ENCODE measurements at places on chromosomes 4 and X.

GRCh38 chrX:18810416-18810815 lies 103.0 kb downstream of the PPEF1 start:
- no peak for DNase-seq

DNA sequence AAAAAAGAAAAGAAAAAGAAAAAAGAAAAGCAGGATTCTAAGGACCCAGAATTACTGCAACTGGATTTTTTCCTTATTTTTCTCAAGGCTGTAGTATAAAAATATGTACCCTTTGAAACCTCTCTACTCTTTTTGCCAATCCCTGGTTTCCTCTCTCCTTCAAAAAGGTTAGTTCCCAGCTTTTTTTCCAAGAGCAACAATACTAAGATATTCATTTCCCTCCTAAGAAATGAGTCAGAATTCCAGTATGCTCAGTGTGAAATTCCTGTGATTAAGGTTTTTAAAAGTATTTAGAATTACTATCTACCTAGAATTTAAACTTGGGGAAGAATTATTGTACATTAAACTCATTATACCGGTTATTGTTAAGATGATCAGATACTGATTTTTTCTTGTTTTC lies 22.0 kb downstream of the SMIM14 start:
- no peak for DNase-seq

- DNase-seq = no peak
Observed at GRCh38 chr4:184695178-184695896, 38.6 kb downstream of the CENPU start.

DNA sequence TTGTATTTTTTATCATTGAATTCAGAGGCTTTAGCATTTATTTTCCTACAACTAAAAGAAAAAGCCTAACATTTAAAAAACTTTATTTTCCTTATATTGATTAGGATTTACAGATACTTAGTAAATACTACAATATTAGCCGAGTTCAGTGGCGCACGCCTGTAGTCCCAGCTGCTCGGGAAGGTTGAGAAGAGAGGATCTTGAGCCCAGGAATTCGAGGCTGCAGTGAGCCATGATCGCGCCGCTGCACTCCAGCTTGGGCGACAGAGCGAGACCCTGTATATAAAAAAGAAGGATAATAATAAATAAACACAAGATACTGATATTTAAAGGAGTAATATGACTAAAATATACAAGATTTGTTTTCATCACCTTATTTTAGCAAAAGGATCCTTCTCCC lies 681 bp upstream of the UPF3B start:
- DNase-seq = no peak

DNA sequence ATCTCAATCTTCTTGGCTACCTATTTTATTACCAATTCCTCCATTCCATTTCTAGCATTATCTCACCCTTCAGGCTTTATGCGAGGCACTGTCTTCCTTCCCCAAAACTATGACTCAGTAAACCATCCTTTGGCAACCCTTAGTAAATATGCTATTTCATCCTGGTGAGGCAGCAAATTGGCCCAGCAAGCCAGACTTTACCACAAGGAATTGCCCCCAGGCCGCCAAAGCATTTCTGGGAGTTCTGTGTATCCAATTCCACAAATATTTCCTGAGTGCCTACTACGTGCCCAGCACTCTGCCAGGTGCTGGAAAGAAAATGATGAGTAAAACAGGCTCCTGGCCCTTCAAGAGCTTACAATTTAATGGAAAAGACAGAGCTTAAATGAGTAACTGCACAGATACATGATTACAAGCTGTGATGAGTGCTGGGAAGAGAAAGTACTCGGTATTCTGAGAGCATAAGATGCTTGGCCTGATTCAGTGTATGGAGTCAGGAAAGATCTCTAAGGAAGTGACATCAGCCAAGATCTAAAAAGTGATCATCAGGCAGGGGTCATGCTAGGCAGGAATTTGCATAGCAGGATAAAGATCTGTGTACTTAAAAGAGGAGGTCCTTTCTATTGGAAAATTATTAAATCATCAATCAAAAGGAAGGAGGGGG lies 193.8 kb downstream of the ADAMTS3 start:
- DNase-seq = no peak

DNA sequence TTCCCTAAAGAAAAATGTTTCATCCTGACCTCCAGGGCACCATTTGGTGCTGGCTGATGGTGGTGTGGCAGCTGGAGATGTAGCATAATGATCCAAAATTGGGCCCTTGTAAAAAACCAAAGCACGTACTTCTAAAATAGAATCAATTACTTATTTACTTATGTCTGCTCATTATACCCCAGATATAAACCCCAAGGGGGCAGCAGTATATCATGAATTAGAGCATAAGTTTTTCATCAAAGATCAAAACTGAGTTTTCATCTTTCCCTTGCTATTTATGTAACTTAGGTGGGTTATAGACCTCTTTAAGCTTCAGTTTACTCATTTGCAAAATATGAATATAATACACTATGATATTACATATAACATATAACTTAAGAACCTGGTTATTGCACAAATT lies 241.1 kb downstream of the TACR3 start:
- no peak for DNase-seq

- DNase-seq = no peak
Observed at GRCh38 chr4:10571909-10572308, 112.7 kb downstream of the CLNK start.

DNA sequence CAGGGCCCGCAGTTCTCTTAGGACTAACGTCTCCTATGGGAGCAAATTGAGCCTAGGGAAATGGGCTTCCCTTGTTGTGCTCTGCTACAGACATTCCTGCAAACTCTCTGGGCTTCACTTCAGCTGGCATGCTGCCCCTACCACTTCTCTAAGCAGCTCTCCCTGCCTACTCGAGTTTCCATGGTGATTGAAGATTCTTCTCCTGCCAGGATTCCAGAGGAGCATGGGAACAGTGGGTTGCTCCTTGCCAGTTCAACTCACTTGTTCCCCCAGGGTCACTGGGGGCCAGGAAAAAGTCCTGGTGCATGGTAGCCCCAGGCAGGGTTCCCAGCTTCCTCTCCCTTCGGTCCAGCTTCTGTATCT lies 21.1 kb upstream of the WDR17 start:
- no peak for DNase-seq

DNA sequence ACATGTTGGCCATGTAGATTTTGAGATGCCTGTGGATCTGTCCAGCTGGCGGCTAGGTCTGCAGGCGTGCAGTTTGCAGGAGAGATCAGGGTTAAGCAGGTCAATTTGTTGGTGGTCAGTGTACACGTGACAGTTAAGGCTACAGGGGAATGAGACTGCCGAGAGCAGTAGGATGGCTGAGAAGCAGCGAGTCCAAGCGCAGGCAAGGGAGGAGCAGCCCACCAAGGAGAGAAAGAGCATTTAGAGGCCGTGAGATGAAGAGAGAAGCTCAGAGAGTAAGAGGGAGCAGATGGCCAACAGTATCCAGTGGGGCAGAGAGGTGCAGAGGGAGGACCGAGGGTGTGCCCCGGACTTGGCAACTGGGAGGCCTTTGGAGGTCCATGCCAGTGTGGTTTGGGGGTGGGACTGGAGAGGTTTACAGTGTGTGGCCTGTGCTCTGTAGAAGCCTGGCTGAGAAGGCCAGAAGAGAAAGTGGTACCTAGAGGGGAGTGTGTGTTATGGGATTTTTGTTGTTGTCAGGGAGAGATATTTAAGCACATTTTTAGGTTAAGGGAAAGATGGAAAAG lies 18.4 kb downstream of the SNX25 start:
- no peak for DNase-seq

DNA sequence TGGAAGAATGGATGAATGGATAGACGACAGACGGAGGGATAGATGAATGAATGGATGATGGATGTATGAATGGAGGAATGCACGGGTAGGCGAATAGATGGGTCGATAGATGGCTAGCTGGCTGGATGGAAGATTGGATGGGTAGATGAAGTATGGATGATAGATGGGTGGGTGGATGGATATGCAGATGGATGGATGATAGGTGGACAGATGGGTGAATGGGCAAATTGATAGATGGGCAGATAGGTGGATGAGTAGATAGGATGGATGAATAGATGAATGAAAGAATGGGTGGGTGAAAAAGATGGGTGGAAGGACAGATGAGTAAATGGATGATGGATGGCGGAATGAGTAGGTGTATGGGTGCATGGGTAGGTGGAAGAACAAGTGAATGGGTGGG lies 57.3 kb downstream of the EVC2 start:
- no peak for DNase-seq

GRCh38 chr4:10565166-10565780 lies 108.0 kb upstream of the ZNF518B start:
- no peak for DNase-seq

DNA sequence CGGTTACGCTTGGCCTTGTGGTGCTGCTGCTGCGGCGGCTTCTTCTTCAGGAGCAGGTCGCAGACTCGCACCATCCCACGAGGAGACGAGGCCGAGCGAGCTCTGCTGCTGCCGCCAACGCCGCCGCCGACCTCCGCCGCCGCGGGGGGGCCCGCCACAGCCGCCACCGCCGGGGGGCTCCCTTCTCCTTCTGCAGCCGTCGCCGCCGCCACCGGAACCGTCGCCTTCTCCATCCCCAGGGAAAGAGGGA lies 237 bp downstream of the ANKRD17 start:
- DNase-seq = no peak

GRCh38 chrX:137297167-137297566 lies 263.4 kb upstream of the GPR101 start:
- DNase-seq = no peak

- DNase-seq = no peak
Observed at GRCh38 chrX:108361316-108361715, 76.9 kb downstream of the COL4A6 start.

- peak; percentile 56 for DNase-seq
Observed at GRCh38 chrX:129755779-129756650, 17.2 kb downstream of the XPNPEP2 start.

- DNase-seq = no peak
Observed at GRCh38 chrX:103256651-103257050, 1.7 kb upstream of the TCEAL8 start.

- no peak for DNase-seq
Observed at GRCh38 chrX:13763489-13763888, 28.9 kb downstream of the OFD1 start.

- DNase-seq = no peak
Observed at GRCh38 chr4:129428454-129428853, 332.5 kb downstream of the C4orf33 start.

GRCh38 chr4:37388681-37389365 lies 144.3 kb downstream of the NWD2 start:
- DNase-seq = no peak

DNA sequence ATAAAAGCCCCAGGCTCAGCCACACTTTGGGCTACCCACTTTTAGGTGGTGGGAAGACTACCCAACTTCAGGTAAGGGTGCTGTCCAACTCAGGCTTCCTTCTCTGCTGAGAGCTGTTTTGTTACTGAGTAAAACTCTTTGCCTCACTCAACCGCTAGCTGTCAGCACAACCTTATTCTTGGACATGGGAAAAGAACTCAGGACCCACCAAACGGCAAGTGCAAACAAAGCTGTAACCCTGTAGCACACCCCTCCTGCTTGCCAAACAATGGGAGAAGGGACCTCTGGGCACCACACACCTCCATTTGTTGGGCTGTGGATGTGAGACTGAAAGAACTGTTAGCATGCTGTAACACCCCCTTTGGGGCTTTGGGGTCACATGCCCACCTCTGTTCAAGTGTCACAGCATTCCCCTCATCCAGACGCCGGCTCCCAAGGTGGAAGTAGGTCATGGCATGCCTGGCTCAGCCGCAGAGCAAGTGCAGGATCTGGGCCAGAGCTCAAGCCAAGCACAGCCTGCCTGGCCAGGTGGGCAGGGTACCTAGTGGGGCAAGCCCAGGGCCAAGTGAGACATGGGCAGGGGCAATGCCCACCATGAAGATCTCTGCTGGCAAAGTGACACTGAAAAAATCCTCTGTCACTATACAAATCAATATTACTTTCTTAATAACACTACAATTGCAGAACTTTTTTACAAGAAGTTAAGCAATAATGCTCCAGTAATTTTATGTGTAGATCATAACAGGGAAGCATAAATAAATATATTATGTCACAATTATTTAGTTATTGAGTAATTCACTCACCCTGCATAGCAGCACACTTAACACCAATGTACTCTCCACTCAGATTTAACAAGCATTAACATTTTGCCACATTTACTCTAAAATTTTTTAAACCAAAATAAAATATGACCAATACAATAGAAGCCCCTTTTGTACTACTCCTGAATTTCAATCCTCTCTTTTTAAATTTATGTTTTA lies 107.2 kb downstream of the TBCK start:
- no peak for DNase-seq

- DNase-seq = no peak
Observed at GRCh38 chr4:8705161-8706145, 112.9 kb downstream of the CPZ start.

- no peak for DNase-seq
Observed at GRCh38 chr4:175916626-175917351, 104.7 kb upstream of the GPM6A start.

DNA sequence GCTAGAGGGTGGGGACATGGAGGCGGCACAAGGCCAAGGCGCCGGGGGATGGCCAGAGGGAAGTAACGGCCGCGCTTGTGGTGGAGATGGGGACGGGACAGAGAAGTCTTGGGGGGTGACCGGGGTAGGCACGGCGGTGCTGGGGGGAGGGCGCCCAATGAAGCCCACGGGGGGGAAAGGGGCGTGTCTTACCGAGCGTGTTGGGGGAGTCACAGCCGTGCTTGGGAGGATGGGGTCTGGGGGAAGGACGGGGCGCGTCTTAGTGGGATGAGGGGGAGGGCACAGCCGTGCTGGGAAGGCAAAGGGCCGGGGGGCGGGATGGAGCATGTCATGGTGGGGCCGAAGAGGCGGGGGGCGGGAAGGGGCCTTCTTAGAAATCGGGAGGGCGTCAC lies 952 bp downstream of the ARSD start:
- no peak for DNase-seq

- peak; percentile 31 for DNase-seq
Observed at GRCh38 chrX:153924149-153924861, 1.8 kb downstream of the ARHGAP4 start.

DNA sequence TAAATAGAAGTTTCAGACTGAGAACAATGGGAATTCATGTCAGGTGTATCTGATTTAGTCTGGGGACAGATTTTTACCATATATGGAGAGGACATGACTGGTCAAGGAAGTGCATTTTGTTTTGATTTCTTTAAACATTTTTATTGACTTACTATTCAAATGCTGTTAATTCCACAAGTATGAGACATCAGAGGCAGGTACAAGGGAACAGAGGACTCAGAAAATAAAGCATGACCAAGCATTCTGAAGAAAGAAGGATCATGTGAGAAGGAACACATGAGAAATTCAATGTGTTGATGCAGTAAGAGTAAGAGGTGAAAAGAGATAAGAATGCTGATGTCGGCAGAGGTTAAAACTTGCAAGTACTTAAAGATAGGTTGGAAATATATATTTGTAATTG lies 1452.6 kb downstream of the PCDH7 start:
- no peak for DNase-seq
